ENCODE measurements at places on chromosomes 7 and 10. TPM values are rescaled to one million over a fixed set of nuclear protein-coding genes. Genes with fewer than 3 reads are reported as not detected.

GRCh38 chr10:49080071-49080470, 35.3 kb downstream of the VSTM4 start:
- DNase-seq = peak; percentile 57
- H3K27ac ChIP-seq = no peak overlapping the region
- H3K36me3 ChIP-seq = no peaks in the 10 kb centered on the region
- H3K27me3 ChIP-seq = no peaks in the 10 kb centered on the region
- H3K4me1 ChIP-seq = peaks cover 29% of the 10 kb centered on the region

- DNase-seq = no peak
- no peak overlapping the region for H3K27ac ChIP-seq
- no peaks in the 10 kb centered on the region for H3K27me3 ChIP-seq
- no peak overlapping the region for H3K4me3 ChIP-seq
- H3K4me1 ChIP-seq = no peaks in the 10 kb centered on the region
- no peaks in the 10 kb centered on the region for H3K36me3 ChIP-seq
Measured at GRCh38 chr7:20697351-20697750, 81.9 kb downstream of the ABCB5 start.

GRCh38 chr7:95330961-95331337, 6.6 kb upstream of the PON1 start:
- no peak overlapping the region for H3K27ac ChIP-seq
- H3K4me1 ChIP-seq = no peaks in the 10 kb centered on the region
- no peak overlapping the region for H3K4me3 ChIP-seq
- DNase-seq = no peak

GRCh38 chr10:84329196-84329611, 815 bp downstream of the CCSER2 start:
- H3K36me3 ChIP-seq = no peaks in the 10 kb centered on the region
- peak overlapping the region; percentile 98 for H3K27ac ChIP-seq
- H3K4me3 ChIP-seq = peak overlapping the region; percentile 91

DNA sequence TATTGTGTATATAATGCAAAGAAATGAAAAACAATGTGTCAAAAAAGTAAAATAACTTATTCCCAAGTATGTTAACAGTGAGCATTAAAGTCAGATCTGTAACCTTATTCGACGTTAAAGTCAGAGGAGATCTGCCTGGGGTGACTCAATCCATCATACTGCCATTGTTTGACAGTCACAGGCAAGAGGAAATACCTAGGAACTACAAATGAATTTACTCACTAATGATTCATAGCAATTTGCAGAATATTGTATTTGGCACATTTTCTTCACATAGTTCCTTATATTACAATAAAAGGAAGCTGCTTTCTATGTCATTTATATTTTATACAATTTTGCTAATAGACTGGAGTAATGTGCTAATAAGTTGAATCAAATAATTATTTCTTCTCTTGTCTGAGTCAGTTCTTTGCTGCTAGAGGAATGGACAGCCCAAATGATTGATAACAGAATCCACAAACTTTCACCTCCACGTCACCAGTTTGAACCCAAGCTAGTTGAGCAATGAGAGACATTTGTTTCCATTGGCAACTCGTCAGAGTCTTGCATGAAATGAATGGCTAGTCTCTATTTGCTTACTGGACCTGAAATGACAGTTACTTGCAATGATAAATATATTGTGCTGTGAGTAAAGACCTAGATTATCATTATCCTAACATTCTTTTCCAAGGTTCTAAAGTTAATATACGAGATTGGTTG, 48.5 kb upstream of the TMEM106B start:
- no peaks in the 10 kb centered on the region for H3K27me3 ChIP-seq
- H3K4me3 ChIP-seq = no peak overlapping the region
- no peak for DNase-seq
- no peaks in the 10 kb centered on the region for H3K36me3 ChIP-seq

- no peaks in the 10 kb centered on the region for H3K4me1 ChIP-seq
- H3K27ac ChIP-seq = no peak overlapping the region
- H3K4me3 ChIP-seq = no peak overlapping the region
- no peaks in the 10 kb centered on the region for H3K27me3 ChIP-seq
- DNase-seq = no peak
Measured at GRCh38 chr10:61732629-61733278, 70.0 kb downstream of the CABCOCO1 start.

DNA sequence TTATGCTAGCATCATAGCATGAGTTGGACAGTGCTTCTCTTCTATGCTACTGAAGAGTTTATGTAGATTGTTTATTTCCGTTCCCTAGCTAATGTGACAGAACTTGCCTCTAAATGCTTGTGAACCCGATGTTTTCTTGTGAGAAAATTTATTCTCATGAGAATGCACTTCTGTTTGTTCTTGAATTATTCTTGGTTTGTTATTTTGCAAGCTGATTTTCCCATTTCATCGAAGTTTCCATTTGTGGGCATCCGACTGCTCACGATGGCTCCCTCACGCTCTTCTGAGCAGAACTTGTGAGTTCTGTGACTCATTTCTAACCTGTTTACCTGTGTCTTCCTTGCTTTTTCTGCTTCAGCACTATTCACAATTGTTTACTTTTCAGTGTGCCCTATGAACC, 59.9 kb downstream of the WDFY4 start:
- H3K36me3 ChIP-seq = no peaks in the 10 kb centered on the region
- H3K27me3 ChIP-seq = no peaks in the 10 kb centered on the region
- peaks cover 2% of the 10 kb centered on the region for H3K4me1 ChIP-seq
- no peak for DNase-seq

The FFAR4 gene
- total RNA-seq = 0.06 TPM
